Ureter (tissue), 1 donor: ENCODE measurements at places on chromosomes 6 and 20. TPM values are rescaled to one million over a fixed set of nuclear protein-coding genes. Genes with fewer than 3 reads are reported as not detected.

The TULP1 gene
- total RNA-seq: 0.83 TPM

The CFB gene
- total RNA-seq: 41.4 TPM

GRCh38 chr6:13479206-13479800, 8.1 kb downstream of the GFOD1 start:
- no peak for DNase-seq

DNA sequence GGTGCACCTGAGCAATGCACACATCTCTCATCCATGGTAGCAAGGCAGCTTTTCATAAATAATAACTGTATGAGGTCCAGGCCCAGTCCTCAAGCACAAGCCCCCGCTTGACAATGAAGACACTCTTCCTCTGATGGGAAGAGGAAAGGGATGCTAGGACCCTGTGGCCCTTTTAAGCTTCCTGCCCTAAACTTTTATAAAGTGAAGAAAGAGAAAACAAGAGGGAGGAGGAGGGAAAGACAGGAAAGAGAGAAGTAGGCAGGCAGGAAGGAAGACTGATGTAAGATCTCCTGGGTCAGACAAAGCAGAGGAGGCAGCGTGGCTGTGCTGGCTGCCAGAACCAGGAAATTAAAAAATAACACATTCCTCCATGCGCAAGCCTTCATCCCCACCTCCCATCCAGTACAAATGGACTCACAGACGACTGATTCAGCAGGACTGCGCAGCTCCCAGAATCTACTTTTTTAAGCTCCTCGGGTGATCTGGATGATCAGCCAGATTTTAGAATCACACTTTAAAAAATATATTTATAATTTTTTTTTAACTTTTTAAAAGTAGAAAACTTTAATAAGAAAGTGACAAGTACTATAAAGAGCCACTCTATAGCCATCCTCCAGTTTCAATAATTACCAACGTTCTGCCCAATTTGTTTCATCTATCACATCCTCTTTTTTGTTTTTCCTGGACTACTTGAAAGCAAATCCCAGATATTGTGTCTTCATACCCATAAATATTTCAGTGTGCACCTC, 16.5 kb downstream of the TNFAIP3 start:
- DNase-seq: no peak

DNA sequence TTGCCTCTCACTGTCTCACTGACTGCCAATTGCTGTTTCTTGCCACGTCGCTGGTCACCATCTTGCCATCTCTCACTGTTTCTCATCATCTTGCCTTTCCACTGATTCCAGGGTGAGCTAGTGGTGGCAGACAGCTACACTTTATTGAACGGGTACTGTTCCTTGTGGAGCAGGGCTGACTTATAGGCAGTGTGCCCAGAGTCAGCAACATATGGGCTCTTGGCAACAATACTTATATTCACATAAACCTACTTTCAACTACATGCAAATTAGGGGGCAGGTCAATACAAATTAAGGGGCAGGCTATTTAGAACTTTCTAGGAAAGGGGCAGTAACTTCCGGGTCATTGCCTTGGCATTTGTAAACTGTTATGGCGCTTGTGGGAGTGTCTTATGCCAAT, 186.2 kb upstream of the SYNDIG1 start:
- no peak for DNase-seq

The EBF4 gene
- 30.3 TPM for total RNA-seq

The HCRTR2 gene
- not detected for total RNA-seq

GRCh38 chr6:139522511-139523220, 148.2 kb upstream of the CITED2 start:
- no peak for DNase-seq

- DNase-seq: no peak
Observed at GRCh38 chr6:126880964-126881363, 237.5 kb upstream of the RSPO3 start.
